T-helper 2 cell treated with Interferon-gamma antibody and Interleukin-4, amounts not matched to agents 5 μg/mL and 100 μg/mL, for 36 hours (primary cell): ENCODE measurements at places on chromosomes 7 and 10.

- no peak for DNase-seq
Observed at GRCh38 chr7:57211428-57212100, 79.3 kb upstream of the ZNF479 start.

DNA sequence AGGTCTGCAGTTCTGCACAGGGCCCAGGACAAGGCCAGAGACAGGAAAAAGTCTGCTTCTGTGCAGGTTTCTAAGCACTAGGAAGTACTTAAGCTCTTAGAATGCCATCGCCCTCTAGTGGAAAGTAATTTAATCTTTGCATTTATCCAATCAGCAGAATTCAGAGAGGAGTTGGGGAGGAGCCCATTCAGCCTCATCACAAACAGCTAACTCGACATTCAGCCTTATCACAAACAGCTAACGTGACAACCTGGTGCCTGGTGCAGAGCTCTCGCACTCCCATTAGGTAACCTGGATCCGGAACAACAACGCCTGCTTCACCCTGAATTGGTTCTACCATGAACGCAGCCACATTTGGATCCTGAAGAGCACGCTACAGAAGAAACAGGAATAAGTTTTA, 15.2 kb downstream of the OAT start:
- peak; percentile 34 for DNase-seq

GRCh38 chr7:25303281-25304181, 75.2 kb upstream of the NPVF start:
- DNase-seq, result no peak

GRCh38 chr10:91683975-91684374, 51.1 kb upstream of the PPP1R3C start:
- DNase-seq, result no peak

- DNase-seq, result no peak
Observed at GRCh38 chr10:101529207-101529606, 58.9 kb downstream of the POLL start.
